Airway epithelial cell (primary cell): ENCODE measurements at places on chromosomes 1 and 21. TPM values are rescaled to one million over a fixed set of nuclear protein-coding genes. Genes with fewer than 3 reads are reported as not detected.

PRAMEF27 gene
- not detected in 2 replicates for total RNA-seq

MYOG gene
- total RNA-seq, result not detected in 2 replicates

CRNN gene
- 5.2 and 6.1 TPM in 2 replicates for total RNA-seq

RXFP4 gene
- not detected in 2 replicates for total RNA-seq

KCNJ6 gene
- total RNA-seq, result 0.07 and 0.09 TPM in 2 replicates

SOX13 gene
- total RNA-seq, result 11.8 and 14.2 TPM in 2 replicates

SMCP gene
- total RNA-seq, result not detected in 2 replicates

SERTAD4 gene
- total RNA-seq, result 5.9 and 7.6 TPM in 2 replicates

VSIG8 gene
- 0.05 and 0.21 TPM in 2 replicates for total RNA-seq

COA6 gene
- total RNA-seq, result 37.9 and 38.0 TPM in 2 replicates

LMX1A gene
- total RNA-seq, result not detected in 2 replicates

DNAJC28 gene
- total RNA-seq, result 0.42 TPM in 2 replicates

MAP3K21 gene
- 10.6 and 11.1 TPM in 2 replicates for total RNA-seq
